Cardiac ventricle fibroblast (primary cell): ENCODE measurements at places on chromosomes 7 and 10. TPM values are rescaled to one million over a fixed set of nuclear protein-coding genes. Genes with fewer than 3 reads are reported as not detected.

Gene TMEM178B
- under 0.01 and 0.06 TPM in 2 replicates for total RNA-seq

Gene ZNF117
- total RNA-seq, result 7.0 and 7.7 TPM in 2 replicates

Gene ITPRID1
- total RNA-seq, result not detected in 2 replicates

Gene DOCK1
- total RNA-seq, result 37.8 and 38.4 TPM in 2 replicates

Gene ADARB2
- total RNA-seq, result not detected in 2 replicates

Gene CALML5
- not detected in 2 replicates for total RNA-seq

Gene EPHB4
- total RNA-seq, result 22.8 and 29.5 TPM in 2 replicates

Gene PON3
- 0.12 and 0.39 TPM in 2 replicates for total RNA-seq

Gene TUBB8
- not detected in 2 replicates for total RNA-seq

Gene TEX36
- total RNA-seq, result not detected in 2 replicates

Gene IFIT1
- 8.5 and 13.6 TPM in 2 replicates for total RNA-seq

Gene STAG3
- total RNA-seq, result 0.87 and 2.6 TPM in 2 replicates

Gene NME8
- not detected in 2 replicates for total RNA-seq
